Left kidney (tissue), 8 donors: ENCODE measurements at places on chromosomes 7 and 10.
A peak's percentile ranks its signal among the peaks of the same experiment; 100 is the strongest.

GRCh38 chr10:63227207-63227895, 94.2 kb downstream of the NRBF2 start:
- no peak for DNase-seq

DNA sequence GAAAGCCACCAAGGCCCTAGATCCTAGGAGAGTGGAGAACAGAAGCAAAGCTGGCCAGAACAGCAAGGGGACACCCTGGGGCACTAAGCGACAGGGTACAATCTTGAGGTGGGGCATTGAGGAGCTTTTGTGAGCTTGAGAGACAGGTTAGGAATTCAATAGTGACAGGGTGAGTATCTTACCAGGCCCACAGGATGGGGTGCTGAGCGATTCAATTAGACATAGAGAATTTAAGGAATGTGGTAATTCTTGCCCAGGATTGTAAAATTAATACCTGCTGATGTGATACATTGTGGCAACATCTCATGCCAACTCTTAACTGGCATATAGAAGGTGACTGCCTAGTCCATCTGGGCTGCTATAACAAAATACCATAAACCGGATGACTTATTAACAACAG, 14.0 kb downstream of the RBP3 start:
- DNase-seq: no peak

DNA sequence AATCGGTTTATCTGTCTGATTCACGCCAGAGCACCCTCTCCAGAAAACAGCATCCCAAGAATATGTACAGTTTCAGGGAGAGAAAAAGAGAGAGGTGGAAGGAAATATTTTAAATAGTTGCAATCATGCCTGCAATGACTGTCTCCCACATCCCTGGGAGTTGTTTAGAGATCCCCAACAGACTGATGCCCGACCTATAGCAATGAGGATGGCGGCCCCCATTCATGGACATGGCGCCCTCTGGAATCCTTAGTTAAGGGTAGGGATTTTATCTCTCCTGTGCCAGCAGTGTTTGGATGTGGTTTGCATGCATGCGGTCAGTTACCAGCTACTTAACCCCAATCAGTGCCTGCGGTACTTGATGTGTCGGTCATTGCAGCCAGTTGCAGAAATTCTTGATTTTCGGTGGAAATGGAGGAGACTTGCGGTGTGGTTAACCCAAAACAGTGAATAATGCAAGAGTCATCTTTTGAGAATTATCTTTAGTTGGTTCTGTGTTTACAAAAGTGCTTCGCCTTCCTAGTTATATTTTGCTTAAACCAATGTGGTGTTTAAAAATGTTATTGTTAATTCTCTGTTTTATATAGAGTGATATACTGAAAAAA, 186.0 kb upstream of the TCF7L2 start:
- DNase-seq: no peak

- no peak for DNase-seq
Measured at GRCh38 chr7:108684629-108685028, 115.0 kb downstream of the DNAJB9 start.

DNA sequence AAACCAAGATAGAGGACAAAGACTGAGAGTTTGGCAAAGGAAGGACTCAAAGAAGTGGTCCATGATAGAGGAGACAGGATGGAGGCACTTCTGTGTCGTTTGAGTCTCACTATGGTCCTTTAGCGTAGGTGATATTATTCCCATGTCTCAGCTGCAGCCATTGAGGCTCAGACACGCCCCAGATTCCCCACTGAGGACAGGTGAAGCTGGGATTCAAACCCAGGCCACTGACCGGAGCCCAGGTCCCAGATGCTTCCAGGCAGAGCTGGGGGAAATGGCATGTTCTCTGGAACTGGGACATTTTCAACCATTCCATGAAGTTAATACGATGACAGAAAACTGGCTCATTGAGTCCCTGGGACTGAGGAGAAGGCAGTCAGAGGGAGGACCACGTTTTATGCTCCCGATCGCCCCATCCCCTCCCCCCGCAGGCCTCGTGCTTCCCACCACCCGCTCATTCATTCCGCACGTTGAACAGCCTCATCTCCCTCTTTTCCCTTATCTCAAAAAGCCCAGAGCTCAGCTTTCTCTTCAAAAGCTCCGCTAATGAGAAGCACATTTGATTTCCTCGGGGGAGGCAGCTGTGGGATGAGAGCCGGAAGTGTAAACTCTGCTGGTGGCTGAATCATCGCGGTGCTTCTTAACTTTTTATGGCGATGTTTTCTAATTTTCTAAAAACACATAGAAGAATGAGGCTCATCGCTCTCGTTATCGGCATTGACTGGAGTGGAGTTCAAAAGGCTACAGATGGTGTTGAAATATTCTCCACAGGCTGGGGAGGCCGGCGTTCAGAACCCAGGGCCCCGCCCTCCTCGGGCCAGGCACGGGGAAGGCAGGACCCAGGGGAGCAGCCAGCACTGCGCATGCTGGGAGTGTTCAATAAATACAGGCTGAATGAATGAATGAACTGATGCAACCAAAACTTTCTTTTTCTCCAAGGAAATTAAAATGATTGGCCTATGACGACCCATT, 64.0 kb downstream of the OAT start:
- DNase-seq: peak; percentile 64

GRCh38 chr10:115091161-115091560, 2.0 kb upstream of the ATRNL1 start:
- no peak for DNase-seq

- no peak for DNase-seq
Measured at GRCh38 chr7:102942181-102942866, 29.5 kb downstream of the LRRC17 start.

- DNase-seq: peak; percentile 57
Measured at GRCh38 chr7:95441042-95441823, 6.4 kb upstream of the PON2 start.

GRCh38 chr10:31990937-31991336, 62.3 kb upstream of the ARHGAP12 start:
- no peak for DNase-seq

DNA sequence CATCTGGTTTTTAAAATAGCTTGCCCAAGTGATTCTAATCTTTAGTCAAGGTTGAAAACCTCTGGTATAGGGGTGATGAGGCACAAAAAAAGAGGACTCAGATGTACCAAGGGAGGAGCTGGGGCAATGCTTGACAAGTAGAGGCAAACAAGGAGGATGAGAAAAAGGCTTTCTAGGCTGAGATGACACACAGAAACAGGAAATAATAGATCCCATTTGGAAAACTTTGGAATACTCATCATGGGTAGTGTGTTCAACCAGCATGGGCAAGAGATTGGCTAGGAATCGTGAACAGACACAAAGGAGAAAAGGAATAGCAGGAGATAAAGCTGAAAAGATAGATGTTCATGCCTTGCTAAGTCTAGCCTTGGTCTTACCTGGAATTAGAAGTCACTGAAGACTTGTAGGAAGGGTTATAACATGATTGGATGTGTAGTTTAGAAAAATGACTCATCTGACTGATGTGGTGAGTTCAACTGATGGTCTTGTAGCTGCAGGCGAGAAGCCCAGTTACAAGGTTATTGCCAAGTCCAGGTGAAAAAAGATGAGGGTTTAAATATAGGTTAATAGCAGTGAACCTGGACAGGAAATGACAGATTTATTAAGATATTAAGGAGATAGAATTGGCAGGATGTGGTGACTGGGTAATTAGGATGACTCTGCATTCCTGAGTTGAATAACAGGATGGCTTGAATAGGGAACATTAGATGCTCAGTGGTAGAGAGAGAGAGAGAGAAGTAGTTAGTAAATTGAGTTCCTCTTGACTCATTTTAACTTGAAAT, 214.0 kb upstream of the LRGUK start:
- no peak for DNase-seq

GRCh38 chr7:157439149-157439548, 102.3 kb downstream of the DNAJB6 start:
- no peak for DNase-seq

- DNase-seq: no peak
Measured at GRCh38 chr10:43596546-43596945, 9.7 kb upstream of the ZNF485 start.

DNA sequence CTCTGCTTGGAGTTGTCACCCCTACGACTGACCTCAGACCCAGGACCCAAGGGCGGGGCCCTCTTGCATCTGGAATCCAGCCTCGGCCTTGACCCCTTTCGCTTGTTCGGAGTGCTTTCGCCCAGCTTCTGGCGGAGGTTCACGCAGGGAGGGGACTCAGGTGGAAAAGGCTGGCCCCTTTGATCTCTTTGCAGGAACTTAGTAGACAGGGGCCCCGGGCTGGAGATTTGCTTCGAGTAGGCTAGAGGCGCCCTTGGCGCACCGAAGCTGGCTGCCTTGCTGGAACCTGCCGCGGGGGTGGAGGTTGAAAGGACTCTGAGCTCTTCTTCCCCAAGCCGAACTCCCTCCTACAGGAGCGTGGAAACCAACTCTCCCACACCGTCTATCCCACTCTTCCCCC, 255.1 kb downstream of the OTUD1 start:
- no peak for DNase-seq

GRCh38 chr7:155323001-155323638, 25.4 kb downstream of the INSIG1 start:
- no peak for DNase-seq

- no peak for DNase-seq
Measured at GRCh38 chr10:18194634-18195033, 54.4 kb downstream of the CACNB2 start.

GRCh38 chr10:99673492-99673891, 14.2 kb downstream of the ENTPD7 start:
- DNase-seq: no peak

DNA sequence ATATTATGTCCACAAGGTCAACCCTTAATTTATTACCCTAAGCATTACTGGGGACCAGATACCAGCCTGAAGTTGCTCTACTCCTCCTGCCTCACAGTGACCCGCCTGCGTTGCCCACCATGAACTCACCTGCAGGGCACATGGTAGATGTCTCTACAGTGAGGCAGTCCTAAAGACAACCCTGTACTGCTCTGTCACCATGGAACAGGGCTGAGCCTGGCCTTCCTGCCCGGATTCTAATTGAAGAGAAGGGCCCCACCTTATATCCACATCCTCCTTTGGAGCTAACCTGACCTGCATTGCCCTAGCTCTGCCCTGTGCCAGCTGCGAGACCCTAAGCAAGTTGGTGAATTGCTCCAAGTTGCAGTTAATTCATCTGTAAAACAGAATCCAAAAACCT, 4.1 kb downstream of the SH3PXD2A start:
- DNase-seq: no peak

DNA sequence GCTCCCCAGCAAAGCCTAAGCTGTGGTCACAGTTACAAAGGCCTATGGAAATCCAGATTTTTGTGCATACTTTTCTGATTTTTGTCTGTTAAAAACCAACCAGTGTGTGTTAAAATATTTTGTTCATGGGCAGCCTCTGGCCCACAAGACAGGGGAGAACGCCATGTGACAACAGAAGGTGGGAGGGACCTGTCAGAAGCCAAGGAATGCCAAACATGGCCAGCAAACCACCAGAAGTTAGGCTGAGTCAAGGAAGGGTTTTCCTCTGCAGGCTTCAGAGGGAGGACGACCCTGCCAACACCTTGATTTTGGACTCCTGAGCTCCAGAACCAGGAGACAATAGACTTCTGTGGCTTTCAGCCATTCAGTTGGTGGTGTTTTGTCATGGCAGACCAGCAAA, 127.3 kb downstream of the CUL2 start:
- no peak for DNase-seq
